ENCODE measurements at places on chromosomes 16 and 17. TPM values are rescaled to one million over a fixed set of nuclear protein-coding genes. Genes with fewer than 3 reads are reported as not detected.

GRCh38 chr16:72878301-72879269 is 169.3 kb downstream of the ZFHX3 start:
- peak overlapping the region; percentile 98 for H3K27ac ChIP-seq
- peaks cover 11% of the 10 kb centered on the region for H3K36me3 ChIP-seq
- no peaks in the 10 kb centered on the region for H3K27me3 ChIP-seq
- DNase-seq, result no peak
- peaks cover 70% of the 10 kb centered on the region for H3K4me1 ChIP-seq

GRCh38 chr17:73284354-73284753 is 22.7 kb upstream of the CPSF4L start:
- H3K36me3 ChIP-seq, result peaks cover 10% of the 10 kb centered on the region
- peaks cover 53% of the 10 kb centered on the region for H3K4me1 ChIP-seq
- DNase-seq, result no peak
- H3K27me3 ChIP-seq, result no peaks in the 10 kb centered on the region

The LAT gene
- total RNA-seq, result 12.0 TPM

- no peak overlapping the region for H3K27ac ChIP-seq
- no peak overlapping the region for H3K4me3 ChIP-seq
- H3K27me3 ChIP-seq, result peaks cover 23% of the 10 kb centered on the region
- H3K36me3 ChIP-seq, result no peaks in the 10 kb centered on the region
Measured at GRCh38 chr17:74274709-74275340, 791 bp downstream of the DNAI2 start.

All from osteocyte (in vitro differentiated cells).